ENCODE measurements at places on chromosomes 1 and 21.

GRCh38 chr1:36787312-36787913 lies 246.9 kb downstream of the GRIK3 start:
- DNase-seq = no peak

DNA sequence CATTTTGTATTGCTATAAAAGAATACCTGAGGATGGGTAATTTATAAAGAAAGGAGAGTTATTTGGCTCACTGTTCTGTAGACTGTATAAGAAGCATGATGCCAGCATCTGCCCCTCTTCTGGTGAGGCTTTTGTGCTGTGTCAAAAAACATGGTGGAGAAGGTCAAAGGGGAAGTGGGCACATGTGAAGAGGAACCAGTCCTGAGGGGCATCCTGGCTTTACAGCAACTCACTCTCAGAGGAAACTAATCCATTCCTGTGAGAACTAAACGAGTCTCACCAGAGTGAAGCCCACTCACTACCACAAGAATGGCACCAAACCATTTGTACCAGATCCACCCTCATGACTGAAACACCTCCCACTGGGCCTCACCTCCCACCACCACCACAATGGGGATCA lies 18.8 kb upstream of the SELP start:
- no peak for DNase-seq

DNA sequence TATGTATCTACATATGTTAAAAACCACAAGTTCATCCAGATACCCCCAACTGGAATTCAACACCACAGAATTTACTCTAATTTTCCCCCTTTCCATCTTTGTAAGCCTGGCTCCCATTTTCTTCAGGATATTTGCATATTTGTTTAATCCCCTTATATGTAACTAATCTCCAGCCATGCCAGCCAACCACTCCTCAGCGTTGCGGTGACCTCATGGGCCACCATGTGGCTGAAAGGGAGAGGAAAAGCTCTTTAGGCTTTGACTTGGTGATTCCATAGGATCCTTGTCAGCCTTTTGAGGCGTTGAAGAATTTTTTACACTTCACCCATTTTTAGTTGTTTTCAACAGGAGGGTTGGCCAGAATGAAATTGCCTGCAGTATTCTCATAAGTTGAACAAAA lies 10.0 kb downstream of the CLDN19 start:
- DNase-seq = no peak

DNA sequence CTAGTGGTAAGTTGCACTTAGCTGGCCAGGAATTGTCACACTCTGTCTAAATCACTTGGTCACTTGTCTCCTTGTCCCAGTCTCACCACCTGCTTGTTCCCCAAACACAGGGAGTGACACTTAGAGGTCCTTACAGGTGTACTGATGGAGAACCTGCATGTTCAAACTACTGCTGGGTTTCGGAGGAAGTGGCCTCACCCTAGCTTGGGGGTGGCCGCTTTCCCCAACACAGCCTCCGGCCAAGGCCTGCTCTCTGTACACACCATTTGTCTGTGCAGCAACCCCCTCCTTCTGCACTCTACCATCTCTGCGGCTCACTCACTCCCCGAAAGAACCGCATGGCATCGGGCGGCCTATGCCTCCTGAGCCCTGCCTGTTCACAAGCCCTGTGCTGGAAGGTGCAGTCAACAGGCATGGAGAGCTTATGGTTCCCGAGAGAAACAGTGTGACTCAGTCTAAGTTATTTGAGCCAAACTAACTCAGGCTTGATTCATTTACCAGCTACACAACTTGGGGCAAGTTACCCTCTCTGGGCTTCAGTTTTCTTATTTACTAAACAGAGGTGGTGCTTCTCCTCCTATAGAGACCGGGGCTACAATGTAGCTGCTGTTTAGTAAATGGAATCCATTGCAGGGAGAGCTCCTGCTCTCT lies 10.5 kb upstream of the SPRR4 start:
- no peak for DNase-seq

GRCh38 chr1:108897865-108898720 lies 21.3 kb downstream of the GPSM2 start:
- DNase-seq = no peak

DNA sequence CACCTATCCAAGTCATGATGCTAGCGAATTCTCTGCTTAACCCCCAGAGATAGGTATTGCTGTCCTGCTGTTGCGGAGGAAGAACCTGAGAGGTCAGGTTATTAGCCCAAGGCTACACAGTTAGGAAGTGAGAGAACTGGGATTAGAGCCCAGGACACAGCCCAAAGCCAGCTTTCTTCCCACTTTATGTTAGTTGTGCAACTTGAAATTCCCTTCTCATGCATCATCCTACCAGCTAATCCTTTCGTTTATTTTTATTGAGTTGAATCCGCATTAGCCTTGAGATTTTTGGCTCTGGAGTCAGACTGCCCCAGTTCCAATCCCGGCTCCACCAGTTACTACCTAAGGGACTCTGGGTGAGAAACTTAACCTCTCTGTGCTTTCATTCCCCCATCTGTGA lies 65.4 kb downstream of the PLEKHA6 start:
- no peak for DNase-seq

- no peak for DNase-seq
These were observed 15.0 kb upstream of the FAM20B start for GRCh38 chr1:179010671-179011070.

- no peak for DNase-seq
These were observed 274.5 kb downstream of the VAV3 start for GRCh38 chr1:107690491-107690890.

DNA sequence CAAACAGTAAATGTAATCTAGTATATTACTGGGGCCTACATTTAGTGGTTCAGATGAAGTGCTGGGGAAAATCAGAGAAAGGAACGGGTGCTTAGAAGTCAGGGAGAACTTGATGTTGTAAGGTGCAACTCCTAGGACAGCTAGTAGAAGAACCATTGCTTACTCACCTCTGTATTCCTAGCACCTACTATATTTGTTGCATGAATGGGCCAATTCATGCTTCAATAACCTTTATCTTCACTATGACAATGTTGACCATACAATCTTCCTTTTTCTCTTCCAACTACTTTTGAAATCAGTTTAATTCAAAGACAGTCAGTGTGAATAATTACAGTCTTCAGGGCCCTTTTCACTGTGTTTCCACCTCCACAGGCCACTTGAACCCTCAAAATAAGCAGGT lies 125.0 kb upstream of the DMRTA2 start:
- DNase-seq = no peak

GRCh38 chr1:158011714-158012113 lies 18.3 kb downstream of the KIRREL1 start:
- DNase-seq = no peak

GRCh38 chr21:34252751-34253150 lies 111.1 kb upstream of the KCNE2 start:
- no peak for DNase-seq

DNA sequence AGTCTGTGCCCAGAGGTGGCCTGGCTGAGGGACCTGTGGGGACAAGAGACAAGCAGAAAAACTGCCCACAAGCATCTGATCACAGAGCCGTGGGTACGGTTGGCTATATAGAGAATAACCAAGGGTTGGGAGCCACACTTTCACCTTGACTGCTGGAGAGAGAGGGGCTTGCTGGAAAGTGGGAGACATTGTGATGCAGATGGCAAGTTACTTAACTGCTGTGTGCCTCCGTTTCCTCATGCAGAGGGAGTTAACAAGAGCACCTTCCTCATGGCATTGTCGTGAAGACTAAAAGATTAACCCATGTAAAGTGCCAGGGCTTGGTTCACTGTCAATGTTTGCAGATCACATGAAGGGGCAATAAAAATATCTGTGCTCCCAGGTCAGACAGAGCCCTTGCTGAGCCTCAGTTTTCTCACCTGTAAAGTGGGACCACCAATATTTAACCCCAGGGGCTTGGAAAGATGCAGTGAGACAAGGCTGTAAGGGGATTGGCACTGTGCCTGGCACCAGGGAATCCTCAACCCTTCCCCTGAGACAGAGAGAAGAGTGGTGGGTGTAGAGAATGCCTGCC lies 52.8 kb downstream of the SDC3 start:
- no peak for DNase-seq

DNA sequence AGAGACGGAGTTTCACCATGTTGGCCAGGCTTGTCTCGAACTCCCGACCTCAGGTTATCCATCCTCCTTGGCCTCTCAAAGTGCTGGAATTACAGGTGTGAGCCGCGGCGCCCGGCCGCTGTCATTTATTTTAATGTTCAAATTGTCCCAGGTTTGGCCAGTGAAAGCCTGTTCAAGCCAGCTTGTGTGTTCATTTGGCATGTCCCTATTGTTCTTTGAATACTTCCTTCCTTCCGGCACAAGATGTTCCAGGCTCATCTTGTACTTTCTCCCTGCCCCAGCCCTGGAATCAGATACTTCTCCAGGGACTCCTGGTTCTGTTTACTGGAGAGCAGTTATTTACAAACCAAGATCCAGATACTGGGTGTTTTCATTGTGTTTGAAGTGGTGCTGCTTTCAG lies 37.0 kb downstream of the ZBTB8B start:
- DNase-seq = no peak

DNA sequence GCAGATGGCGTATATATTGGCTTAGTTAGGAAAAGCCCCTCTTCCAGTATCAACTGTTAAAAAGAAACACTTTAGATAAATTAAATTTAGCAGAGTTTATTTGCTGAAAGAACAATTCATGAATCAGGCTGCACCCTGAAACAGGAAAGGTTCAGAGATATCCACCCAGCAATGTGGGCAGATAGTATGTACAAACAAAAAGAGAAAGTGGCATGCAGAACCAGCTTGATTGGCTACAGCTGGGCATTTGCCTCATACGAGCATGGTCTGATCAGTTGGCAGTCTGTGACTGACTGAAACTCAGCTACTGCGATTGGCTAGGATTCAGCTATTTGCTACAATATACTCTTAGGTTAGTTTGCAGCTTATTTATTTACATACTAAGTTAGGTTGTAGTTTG lies 98.2 kb downstream of the ZC3H11B start:
- no peak for DNase-seq

GRCh38 chr1:4549930-4550329 lies 104.5 kb upstream of the AJAP1 start:
- DNase-seq = peak; percentile 35

DNA sequence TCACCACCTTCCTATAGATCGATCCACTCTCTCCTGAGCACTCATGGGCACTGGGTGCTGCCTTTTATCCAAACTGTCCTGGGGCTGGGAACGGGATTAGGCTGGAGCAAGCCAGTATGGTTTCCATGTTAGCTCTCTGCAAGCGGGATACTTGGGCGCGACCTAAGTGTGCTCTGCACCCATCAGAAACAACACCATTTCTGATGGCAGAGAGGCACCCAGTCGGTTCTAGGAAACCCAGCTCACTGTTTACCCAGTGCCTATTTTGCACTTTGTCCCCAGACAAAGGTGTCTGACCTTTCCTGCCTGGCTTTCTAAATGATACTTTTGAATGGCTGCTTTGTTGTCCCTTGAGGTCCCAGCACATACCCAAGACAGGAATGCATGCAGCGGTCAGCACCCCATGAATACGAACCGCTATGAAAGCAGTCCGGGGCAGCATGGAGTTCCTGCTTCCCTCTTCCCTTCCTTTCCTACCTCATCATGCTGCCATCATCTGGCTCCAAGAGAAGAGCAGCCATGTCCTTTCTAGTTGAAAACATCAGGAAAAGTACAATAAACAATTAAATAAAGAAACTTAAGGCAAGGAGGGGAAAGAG lies 83.9 kb downstream of the TRABD2B start:
- no peak for DNase-seq

DNA sequence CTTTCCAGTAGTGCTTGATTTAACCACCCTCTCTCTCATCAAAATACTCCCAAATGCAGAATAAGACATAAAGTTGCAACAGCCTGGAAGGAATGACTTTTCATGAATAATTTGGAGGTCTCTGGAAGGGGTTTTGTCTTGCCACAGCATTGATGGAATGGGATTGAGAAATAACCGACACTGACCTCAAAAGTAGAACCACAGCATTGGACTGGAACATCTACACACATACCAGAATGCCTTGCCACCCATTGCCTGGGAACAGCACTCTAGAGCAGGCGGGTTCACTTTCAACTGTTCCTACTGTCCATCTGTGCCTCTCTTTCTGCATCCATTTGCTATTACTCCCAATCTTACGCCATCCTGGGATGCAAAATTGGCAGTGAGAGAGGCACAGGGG lies 149.1 kb upstream of the USP24 start:
- DNase-seq = no peak

GRCh38 chr1:228306275-228307217 lies 98.7 kb downstream of the OBSCN start:
- no peak for DNase-seq

- no peak for DNase-seq
These were observed 150.8 kb upstream of the FGGY start for GRCh38 chr1:59146056-59146455.

DNA sequence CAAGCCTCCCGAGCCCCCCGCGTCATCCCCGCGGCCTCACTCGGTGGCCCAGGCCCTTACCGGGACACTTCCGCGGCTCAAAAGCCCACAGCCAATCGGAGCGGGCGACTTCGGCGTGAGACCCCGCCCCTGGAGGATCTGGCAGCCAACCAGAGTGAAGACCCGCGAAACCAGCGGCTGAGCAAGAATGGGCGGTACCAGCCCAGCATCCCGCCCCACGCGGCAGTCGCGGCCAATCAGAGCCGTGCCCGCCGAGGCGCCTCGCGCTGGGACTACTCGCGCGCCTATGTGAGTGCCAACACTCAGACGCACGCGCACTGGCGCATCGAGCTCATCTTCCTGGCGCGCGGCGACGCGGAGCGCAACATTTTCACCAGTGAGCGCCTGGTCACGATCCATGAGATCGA lies 22.5 kb downstream of the DISP3 start:
- DNase-seq = no peak

DNA sequence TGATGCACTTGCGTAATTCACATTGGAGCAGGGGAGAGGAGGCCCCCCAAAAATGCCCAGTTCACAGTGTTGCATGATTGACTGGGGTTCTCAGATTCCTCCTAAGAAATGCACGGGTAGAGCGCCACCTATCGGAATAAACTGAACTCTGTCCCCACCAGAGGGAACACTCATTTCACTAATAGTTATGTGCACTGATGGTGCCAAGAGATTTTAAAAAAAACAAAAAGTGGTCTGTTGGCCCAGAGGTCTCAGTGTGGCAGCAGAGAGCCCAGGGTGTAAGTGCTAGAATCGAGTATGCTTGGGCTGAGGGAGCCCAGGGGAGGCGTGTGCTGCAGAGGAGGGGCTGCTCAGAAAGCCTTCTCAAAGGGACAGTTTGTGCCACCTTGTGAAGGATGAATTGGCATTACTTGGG lies 6.9 kb downstream of the PINK1 start:
- DNase-seq = peak; percentile 31

DNA sequence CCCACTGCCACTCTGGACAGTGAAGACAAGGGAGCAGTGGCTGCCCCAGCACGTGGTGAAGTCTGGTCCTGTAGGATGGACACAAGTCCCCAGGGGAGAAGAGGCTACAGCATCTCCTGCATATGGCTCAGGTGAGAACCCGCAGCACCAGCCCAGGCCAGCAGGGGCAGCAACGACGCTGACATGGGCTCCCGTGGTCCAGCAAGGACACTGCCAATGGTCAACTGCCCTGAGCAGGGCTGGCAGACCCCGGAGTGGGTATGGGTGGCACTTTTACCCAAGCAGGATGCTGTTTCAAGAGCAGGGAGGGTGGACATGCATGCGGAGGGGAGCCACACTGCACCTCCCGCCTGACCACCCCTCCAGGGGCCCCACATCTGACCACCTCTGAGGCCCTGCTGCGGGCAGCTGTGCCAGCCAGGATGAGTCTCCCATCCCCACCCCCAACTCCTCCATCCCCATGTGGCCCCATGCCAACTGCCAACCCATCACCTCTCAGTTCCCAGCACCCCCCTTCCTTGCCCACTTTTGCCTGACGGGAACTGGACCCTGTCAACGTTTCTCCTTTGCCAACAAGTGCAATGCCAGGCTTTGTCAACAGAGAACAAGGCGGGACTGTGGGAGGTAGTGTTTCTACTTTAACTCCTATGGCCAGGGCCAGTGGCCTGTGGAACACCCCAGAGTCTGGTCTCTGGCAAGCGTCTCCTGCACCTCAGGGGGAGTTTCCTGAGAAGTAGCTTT lies 8.6 kb downstream of the MORN1 start:
- DNase-seq = no peak
